T1000 (cell line): ENCODE measurements at places on chromosomes 5 and 9.

GRCh38 chr9:9791611-9792010 lies 821.2 kb downstream of the PTPRD start:
- no peak for DNase-seq

GRCh38 chr9:99076483-99077171 lies 28.3 kb upstream of the TGFBR1 start:
- DNase-seq, result no peak

DNA sequence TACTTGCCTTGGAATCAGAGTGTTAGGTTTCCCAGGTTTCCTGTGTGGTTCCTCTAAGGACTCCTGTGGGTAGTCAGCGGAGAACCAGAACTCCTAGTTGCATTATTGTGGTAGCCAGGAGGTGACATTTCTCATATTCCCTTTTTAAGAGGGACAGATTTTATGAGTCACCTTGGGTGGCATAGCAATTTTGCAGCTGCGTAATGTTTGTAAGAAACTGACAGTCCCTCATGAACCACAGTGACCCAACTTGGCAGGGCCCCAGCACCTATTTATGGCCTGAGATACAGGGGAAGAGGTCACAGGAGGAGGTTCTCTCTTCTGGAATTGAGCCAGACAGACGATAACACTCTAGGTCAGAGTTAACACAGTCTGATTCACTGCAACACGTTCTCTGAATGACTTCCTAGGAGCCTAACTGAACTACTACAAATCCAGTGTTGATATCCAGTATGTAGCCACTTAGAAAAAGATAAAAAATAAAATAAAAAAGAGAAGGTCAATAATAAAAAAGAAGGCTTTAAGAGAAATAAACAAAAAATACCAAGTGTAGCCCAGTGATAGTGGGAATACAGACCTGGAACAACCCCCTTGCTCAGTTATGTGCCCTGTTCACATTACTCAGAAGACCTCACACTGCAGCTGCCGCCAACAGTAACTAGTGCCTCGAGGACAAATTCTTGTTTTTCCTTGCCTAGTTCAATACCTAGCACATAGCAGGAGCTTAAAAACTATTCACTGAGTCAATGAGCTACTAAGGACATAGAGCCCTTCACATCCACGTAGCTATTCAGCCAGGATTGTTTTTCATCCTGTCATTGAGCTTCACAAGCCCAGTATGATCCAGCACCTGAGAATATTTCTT lies 50.7 kb upstream of the VLDLR start:
- DNase-seq, result peak; percentile 29

GRCh38 chr5:156411-157072 lies 34.8 kb upstream of the LRRC14B start:
- DNase-seq, result no peak

DNA sequence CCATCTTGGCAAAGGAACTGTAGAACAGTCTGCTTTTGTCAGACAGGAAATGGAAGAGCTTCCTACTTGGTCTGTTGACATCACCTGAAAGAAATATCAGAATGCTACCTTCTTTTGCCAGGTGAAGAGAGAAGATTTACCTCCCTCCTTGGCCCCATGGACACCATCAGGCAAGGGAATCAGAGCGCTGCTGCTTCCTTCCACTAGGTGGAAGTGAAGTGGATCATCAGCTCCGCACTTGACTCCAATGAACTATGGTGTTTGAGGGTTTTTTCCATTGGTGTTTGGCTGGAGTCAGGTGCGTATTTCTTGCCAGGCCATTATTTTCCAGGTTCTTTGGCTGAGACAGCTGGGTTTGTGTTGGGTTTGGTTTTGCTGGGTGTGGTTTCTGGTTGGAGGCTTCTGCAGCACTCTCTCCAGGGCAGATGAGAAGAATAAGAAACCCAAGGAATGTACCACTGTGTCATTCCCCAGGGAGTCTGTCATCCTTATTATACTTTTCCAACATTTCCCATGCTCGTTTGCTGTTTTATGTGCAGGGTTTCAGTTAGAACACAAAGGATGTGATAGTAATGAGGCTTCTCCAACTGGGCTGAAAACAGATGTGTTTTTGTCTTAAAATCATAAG lies 12.4 kb downstream of the SPATA31E1 start:
- DNase-seq, result no peak

DNA sequence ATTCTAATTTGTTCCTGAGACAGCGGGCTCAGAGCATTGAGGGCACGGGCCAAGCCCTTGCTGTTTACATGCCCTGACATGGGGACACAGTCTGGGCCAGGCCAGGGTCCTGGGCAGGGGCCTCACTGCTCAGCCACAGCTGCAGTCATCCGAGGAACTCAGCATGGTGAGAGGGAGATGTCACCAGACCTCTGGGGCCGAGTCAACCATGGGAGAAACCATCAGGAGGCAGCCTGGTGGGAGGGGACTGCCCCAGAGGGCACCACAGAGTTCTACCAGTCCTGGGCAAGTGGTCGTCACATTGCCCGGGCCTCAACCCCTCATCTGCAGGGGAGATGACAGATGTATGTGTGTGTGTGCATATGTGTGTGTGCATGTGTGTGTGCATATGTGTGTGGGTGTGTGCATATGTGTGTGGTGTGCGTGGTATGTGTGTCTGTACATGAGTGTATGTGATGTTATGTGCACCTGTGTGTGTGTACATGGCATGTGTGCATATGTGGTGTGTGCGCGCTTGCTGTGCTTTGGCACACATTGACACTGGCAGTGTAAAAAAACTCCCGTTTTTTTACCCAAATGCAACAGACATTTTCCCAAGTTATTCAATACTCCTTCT lies 42.4 kb upstream of the TMEM250 start:
- DNase-seq, result no peak

GRCh38 chr9:136049491-136050265 lies 45.4 kb downstream of the NACC2 start:
- no peak for DNase-seq
